ENCODE measurements at places on chromosomes 3 and 15.

- DNase-seq, result peak; percentile 74
Measured at GRCh38 chr15:51649659-51650521, 27.3 kb upstream of the DMXL2 start.

DNA sequence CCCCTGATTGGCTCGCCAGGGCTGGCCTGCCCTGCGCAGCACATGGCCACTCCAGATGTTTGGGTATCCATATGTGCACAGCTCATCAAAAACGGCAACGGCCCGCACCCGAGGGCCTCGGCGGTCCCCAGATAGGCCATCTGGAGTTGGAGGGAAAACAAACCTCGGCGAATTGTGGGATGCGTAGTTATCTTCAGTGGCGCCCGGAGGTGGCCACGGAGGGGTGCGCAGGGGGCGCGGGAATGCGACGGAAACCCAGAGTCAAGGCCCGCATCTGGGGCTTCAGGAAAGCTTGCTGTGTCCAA, 156.5 kb downstream of the TLE3 start:
- no peak for DNase-seq

DNA sequence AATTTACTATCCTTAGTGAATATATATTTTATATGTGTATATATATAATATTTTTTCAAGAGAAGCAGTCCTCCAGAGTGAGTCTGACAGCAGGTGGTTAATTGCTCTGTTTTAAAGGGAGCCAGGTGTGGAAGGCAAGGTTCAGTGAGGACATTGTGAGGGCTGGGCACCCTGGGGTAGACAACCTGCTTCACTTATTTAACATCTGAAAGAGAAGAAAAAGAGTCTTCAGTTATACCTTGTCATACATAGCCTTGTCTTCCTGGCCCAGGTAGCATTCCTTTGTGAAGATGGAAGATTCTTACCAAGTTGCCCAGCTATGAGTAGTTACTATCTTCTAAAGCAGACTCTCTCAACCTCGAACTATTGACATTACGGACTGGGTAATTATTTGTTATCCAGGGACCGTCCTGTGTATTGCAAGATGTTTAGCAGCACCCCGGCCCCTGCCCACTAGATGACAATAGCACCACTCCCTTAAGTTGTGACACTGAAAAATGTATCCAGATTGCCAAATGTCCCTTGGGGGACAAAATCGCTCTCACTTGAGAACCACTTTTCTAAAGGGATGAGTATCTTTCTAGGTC, 336.0 kb upstream of the TRIM42 start:
- DNase-seq, result no peak

DNA sequence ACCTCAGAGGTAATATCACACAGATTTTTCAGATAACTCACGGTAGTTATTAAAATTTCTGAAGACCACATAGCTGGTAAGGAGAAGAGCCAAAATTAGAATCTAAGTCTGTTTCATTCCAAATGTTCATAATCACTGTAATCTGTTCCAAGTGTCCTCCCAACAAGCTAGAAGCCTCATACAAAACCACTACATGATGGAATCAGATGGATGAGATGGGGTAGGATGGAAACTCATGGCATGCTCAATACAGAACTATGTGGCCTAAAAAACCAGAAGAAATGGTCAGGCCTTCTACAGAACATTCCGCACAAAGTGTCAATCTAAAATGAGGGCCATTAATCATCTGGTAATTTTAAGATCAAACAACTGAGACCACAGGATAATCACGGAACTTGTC, 91.8 kb downstream of the THBS1 start:
- no peak for DNase-seq

DNA sequence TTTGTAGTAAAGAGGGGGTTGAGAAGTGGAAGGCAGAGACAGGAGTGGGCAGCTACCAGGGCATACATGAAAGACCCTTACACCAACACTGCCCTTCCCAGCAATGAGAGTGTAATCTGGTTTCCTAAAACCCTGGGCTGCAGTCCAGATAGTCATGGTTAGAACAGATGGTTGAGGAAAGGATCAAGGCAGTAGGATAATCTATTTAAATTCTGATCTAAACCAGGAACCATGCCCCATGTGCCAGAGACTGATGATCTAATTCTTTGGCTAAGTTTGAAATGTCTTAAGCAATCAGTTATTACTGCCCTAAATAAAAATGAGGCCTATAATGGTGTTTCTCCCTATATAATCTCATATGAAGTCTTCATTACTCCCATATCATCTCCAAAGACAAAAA, 59.6 kb downstream of the PRTG start:
- no peak for DNase-seq

GRCh38 chr3:86814918-86815655, 175.9 kb downstream of the VGLL3 start:
- no peak for DNase-seq

DNA sequence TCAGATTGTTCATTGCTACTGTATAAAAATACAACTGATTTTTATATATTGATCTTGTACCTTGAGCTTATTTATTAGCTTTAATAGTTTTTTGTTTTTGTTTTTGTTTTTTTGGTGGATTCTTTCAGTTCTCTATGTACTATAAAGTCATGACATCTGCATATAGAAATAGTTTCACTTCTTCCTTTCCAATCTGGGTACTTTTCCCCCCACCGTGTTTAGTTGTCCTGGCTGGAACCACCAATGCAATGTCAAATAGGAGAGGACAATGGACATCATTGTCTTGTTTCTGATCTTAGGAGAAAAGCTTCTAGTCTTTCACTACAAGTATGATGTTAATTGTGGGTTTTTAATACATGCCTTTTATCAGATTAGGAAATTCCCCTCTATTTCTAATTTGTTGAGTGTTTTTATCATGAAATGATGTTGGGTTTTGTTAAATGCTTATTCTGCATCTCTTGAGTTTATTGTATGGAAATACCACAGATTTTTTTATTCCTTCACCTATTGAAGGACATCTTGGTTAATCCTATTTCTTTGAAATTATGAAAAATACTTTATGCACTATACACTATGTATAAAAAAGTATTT, 2.8 kb upstream of the XCR1 start:
- DNase-seq, result no peak

- DNase-seq, result no peak
Measured at GRCh38 chr3:12334786-12335185, 45.9 kb downstream of the PPARG start.

GRCh38 chr3:15512166-15512565, 9.3 kb downstream of the COLQ start:
- DNase-seq, result no peak

GRCh38 chr15:63054985-63055384, 12.4 kb downstream of the TPM1 start:
- peak; percentile 43 for DNase-seq

GRCh38 chr15:83881156-83881555, 227.2 kb downstream of the ADAMTSL3 start:
- DNase-seq, result no peak

DNA sequence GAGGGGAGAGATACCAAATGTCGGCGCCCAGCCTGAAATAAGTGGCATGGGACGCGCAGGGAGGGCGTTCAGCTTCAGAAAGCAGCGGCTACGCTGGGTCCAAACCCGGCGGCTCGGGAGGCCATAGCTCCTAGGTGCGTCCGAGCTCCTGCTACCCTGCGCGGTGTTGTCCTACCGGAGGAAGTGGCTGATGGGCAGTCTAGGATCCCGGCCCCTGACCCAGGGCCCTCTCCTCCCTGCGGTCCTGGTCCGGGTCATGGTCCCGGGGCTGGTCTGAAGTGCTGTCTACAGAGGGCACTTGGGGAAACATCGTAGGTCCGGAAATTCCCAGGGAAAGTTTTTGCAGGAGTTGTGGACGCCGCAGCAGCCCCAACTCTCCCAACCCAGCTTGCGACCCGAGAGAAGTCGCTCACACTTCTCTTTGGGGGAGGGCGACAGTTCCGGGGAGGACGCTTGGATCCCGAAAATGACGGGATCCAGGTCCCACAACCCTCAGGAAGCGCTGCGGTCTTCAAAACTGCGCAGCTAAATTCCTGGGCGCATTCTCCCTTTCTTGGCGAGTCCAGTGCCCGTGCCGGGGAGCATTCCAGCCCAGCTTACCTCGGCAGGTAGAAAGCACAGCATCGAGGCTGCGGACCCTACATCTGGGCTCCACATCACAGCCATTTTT, 9.1 kb upstream of the FOXB1 start:
- no peak for DNase-seq

- no peak for DNase-seq
Measured at GRCh38 chr3:186633481-186633880, 6.7 kb upstream of the FETUB start.

- peak; percentile 18 for DNase-seq
Measured at GRCh38 chr15:92954578-92954977, 54.5 kb downstream of the CHD2 start.

GRCh38 chr3:122560680-122561079, 3.4 kb downstream of the PARP9 start:
- peak; percentile 62 for DNase-seq

GRCh38 chr3:7779331-7779730, 722.3 kb upstream of the LMCD1 start:
- DNase-seq, result peak; percentile 22

- no peak for DNase-seq
Measured at GRCh38 chr15:91874171-91874570, 20.7 kb downstream of the SLCO3A1 start.

DNA sequence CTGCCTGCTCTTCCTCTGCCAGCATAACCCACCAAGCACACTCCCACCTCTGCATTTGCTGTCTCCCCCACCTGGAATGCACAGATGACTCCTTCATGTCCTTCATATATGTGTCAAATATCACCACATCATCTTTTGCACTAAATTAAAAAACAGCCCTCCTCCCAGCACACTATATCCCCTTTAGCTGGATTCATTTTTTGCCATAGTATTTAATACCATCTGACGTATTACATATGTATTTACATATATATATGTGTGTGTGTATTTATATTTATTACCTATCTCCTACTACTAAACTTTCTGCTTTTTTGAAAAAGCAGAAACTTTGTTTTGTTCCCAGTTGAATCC, 29.4 kb upstream of the UBL7 start:
- DNase-seq, result no peak

GRCh38 chr3:129016356-129016719, 15.2 kb downstream of the EFCC1 start:
- no peak for DNase-seq

GRCh38 chr15:73922186-73923151, 3.8 kb upstream of the LOXL1 start:
- no peak for DNase-seq

GRCh38 chr15:39497759-39498565, 82.9 kb upstream of the THBS1 start:
- no peak for DNase-seq

GRCh38 chr15:40925495-40925862, 3.7 kb upstream of the DLL4 start:
- no peak for DNase-seq
